Stimulated activated CD8-positive, alpha-beta memory T cell treated with anti-CD3 and anti-CD28 coated beads, Interleukin-2, amount 100 ng/mL, for 1 hour (primary cell): ENCODE measurements at places on chromosomes 6 and 20.

DNA sequence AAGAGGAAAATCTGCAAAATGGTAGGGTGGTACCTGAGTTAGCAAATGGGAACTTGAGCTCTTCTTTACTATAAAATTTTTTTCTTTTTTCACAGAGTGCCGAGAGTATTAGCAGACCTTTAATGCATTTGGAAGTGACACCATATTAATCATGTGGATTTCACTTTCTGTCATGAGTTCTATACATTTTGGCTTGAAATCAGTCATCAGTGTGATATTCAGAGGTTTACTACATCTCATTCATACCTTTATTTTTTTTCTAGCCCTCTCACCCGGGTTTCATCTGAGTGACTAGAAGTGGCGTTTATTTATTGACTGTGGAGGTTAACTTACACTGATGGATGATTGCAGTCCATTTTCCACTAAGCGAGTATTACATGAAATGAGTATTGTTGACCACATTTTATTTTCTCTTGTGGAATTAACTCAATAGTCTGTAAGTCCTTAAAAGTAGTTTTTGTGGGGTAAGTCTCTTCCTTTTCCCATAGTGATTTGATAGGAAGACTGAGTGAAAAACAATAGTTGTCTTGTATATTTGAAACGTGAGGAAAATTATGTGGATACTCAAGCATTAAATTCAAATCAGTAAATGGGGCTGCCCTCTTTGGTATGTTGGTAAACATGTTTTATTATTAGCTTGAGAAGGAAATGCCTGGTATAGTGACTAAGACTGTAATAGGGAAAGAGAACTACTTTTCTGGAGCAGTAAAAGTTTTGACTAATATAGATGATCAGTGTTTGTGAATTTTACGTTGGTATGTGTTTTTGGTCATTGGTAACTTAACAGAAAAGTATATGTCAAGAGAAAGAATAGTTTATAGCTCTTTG, 55.5 kb downstream of the JARID2 start:
- DNase-seq: no peak

DNA sequence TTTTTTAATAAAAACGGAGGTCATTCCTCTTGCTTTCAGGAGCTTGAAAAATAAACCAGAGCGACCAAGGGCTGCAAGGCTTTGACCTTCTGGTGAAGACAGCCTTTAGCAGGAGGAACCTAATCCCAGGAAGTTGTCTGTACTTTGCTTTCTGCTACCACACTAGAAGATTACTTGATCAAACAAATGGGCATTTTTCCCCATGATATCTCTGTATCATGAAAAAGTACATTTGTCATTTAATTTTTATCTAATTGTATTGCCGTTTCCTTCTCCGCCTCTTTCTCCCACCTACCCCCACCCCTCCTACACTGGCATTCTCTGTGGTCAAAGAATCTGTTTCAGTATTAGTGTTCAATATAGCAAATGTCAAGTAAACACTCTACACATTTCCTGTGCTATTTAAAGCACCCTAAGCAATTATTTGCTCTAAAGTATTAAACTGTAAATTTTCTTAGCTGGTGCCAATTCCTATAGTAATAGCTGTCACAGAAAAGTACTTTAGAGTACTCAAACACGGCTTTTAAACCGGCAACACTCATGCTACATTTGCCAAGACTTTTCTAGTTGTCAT, 29.7 kb downstream of the ATXN1 start:
- no peak for DNase-seq

- no peak for DNase-seq
Observed at GRCh38 chr6:66930559-66931290, 1223.7 kb upstream of the EYS start.

- DNase-seq: no peak
Observed at GRCh38 chr6:33758815-33759216, 12.1 kb upstream of the IP6K3 start.

DNA sequence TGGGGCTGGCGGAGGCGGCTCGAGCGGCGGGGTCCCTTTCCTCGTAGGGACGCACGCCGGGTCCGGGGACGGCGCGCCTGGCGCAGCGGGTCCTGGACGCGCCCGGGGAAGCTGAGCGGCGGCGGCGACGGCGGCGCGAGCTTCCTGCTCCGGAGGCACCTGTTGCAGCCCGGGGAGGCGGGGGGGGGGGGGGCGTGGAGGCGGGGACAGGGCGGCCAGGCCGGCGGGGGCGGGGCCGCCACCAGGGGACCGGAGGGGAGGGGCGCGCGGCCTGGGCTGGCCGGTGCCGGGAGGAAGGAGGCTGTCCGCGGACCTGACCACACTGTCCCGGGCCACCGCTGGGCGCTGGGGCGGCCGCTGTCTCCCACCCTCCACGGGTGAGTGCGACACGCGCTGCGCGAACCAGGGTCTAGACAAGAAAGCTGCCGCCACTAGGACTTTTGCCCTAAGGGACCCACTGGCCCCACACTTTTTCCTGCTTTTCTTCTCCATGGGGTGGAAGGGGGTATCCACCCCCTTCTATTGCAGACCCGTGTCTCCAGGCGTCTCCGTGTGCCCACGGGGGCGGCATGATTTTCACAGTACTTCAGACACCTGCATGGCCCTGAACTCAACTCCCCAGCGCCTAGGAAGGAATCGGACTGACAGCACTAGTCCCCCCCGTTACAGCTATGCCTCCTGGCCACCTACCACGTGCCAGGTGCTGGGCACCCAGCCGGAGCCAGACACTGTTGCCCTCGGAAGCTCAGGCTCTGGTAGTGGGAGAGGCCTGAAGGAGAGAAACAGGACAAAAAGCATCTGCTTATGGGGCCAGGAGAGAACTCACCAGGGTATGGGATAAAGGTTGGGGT, at the start of gene NFATC2:
Gene NFATC2 (minus strand): TSS at position 149 of the 851 bp plus-strand sequence. CDS start 220 bp downstream, outside the sequence.
- DNase-seq: no peak

- DNase-seq: no peak
Observed at GRCh38 chr6:56840467-56841380, 114.2 kb upstream of the BEND6 start.

DNA sequence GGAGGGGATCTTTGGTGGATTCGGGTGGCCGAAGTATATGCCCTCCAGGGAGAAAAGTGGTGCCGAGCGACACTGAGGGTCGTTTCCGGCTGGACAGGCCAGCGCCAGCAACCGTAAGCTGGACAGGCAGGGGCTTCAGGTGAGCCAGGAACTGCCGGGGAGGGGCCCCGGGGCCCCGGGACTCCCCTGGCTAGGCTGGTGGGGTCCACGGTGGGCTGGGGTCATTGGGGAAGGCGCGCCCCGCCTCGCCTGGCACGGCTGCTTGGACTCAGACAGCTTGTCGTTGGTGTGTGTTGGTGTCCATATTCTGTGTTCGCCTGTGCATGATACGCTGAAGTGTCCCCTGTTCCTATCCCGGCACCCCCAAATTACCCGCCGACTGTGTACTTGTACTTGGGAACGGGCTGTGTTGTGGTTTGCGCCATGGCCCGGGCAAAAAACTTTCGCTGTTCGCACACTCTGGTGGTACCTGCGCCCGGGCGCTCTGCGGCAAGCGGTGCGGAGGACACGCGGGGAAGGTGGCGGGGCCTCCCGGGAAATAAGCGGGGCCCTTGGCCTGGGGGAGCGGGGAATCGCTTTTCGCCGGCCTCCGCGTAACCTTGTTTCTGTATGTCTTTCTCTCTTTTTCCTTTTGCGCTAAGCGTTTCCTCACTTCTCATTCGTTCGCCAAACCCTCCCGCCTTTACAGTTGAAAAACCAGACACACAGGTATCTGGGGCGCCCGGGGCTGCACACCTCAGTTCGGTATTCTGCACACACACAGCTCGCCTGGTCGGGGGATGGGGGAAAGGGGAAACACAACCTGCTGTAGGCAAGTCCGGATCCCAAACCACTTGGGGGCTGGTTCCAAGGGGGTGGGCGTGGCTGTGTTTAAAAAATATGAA, 3.2 kb downstream of the GNAS start:
- DNase-seq: no peak

DNA sequence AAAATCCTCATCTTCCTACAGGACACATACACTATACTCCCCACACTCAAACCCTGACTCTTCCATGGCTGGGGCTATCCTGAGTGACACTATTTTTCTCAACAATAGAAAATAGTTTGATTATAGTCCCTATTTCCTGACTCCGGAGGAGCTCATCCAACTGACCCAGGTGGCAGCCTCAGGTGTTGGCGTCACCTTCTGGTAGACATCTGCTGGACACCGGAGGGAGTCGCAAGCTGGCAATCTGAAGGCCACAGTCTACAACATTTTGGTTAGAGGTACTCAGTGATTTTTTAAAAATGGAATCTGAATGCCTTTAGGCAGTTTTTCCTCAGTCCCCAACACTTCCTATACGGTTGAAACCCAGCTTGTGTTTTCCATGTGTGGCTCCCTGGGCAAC, 32.2 kb upstream of the OCSTAMP start:
- DNase-seq: no peak

DNA sequence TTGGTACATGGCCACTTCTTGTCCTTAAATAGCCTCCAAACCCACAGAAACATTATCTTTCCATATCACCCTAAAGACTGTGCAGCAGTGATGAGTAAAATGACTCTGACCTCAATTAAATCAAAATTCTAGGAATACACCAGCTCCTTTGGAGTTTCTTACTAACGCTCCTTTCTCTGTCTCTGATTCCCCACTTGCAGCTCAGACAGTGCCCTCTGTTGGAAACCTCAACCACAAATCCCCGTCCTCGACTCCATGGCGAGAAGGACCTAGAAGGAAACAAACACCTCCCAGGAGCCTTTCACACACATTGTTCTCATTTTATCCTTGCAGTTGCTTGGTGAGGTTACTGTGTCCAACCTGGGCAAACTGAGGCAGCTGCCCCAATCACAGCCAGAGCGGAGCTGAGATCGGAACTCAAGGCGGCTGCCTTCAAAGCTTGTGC, 17.7 kb upstream of the PARD6B start:
- no peak for DNase-seq

- peak; percentile 40 for DNase-seq
Observed at GRCh38 chr20:24100370-24101011, 111.9 kb upstream of the GGTLC1 start.

DNA sequence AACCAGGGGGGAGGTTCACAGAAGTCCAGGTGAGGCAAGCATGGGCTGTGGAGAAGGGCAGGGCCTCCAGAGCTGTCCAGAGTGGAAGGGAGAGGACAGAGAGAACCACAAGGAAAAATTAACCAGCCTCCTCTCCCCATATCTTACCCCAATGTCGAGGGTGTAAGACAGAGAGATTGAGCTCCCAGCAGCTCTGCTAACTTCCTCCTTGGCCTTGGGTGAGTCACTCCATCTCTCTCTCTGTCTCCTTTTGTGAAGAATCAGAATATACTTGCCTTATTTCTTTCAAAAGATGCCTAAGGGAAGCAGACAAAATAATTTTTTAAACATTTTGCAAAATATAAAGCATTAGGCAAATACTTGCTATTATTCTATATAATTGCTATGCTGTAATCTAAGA, 58.3 kb upstream of the IYD start:
- DNase-seq: no peak

DNA sequence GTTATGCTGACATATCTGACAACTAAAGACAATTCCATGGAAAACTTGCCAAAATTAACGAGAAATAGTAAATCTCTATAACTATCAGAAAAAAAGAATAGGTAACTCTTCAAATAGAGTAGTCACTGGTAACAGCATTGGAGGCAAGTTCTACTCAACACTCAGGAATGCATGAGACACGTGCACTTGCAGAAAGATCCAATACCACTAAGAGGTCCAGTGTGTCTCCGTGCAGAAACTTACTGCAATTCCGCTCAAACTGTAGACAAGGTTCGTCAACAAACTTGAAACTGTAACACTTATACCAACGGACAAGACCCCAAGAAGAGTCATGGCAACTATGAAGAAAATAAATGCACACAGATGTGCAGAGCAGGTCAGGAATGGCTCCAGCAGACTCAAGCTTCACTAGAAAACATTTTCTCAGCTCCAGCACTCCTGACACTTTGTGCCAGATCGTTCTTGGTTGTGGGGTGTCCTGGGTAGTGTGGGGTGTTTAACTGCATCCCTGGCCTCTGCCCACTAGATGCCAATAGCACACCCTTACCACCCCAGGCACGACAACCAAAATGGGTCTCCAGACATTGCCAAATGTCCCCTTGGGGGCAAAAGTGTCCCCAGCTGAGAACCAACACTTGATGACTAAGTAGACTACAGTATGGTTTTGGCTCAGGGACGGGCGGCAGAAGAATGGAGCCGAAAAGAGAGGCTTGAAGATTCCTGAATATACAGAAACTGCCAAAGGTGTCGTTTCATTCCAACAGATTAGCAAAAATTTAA, 134.8 kb downstream of the DTNBP1 start:
- DNase-seq: no peak

- no peak for DNase-seq
Observed at GRCh38 chr6:90365002-90365401, 68.4 kb upstream of the BACH2 start.

- DNase-seq: no peak
Observed at GRCh38 chr6:44067173-44068139, 59.8 kb downstream of the MRPL14 start.

DNA sequence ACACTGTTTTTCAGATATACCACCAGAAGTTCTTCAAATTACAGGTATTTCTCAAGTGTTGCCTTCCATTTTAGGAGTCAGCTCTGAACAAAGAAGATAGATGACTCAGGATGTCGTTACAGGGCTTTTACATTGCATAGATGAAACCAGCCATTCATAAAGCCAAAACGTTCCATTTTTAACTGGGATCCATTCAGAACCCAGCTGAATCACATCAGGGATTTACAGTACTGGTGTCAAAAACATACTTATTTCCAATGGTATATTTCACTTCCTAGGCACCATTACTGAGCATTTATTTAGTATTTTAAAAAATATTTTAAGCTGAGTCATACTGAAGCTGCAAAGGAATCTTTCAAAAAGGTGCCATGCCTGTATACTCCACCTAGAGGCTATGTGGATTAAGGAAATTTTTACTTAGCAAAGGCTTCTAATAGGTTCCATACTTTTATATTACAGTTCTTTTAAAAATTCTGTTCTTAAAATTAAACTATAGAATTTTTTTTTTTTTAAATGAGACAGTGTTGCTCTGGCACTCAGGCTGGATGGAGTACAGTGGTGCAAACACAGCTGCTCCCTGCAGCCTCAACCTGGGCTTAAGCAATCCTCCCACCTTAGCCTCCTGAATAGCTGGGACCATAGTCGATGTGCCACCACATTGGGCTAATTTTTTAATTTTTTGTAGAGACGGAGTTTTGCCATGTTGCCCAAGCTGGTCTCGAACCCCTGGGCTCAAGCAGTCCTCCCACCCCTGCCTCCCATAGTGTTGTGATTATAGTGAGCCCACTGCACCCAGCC, 2.6 kb downstream of the ASF1A start:
- DNase-seq: no peak

GRCh38 chr20:11111191-11111590, 437.4 kb upstream of the JAG1 start:
- no peak for DNase-seq

GRCh38 chr6:121297694-121298093, 36.6 kb downstream of the TBC1D32 start:
- DNase-seq: no peak
